ENCODE measurements at places on chromosomes 13 and 19. TPM values are rescaled to one million over a fixed set of nuclear protein-coding genes. Genes with fewer than 3 reads are reported as not detected.

DNA sequence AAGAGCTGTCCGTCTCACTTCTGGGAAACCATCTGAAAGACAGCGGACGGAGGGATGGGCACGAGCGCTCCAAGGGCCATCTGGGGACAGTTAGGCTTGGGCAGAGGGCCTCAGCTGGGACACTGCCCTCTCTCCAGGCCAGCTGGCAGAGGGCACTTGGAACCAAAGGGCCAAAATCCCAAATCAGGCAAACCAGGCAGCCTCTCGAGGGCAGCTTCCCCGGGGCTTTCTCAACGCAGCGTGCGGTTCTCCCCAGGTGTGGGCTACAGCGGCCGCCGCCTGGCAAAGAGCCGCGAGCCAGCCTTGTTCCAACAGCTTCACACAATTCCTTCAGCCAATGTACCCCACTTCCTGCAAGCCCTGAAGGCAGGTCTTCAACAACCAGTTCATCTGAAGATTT, 5.0 kb downstream of the MLLT1 start:
- DNase-seq: no peak

GRCh38 chr13:78770601-78771000, 111.6 kb upstream of the OBI1 start:
- no peak for DNase-seq

- DNase-seq: no peak
Observed at GRCh38 chr13:96388598-96388997, 298.7 kb downstream of the HS6ST3 start.

DNA sequence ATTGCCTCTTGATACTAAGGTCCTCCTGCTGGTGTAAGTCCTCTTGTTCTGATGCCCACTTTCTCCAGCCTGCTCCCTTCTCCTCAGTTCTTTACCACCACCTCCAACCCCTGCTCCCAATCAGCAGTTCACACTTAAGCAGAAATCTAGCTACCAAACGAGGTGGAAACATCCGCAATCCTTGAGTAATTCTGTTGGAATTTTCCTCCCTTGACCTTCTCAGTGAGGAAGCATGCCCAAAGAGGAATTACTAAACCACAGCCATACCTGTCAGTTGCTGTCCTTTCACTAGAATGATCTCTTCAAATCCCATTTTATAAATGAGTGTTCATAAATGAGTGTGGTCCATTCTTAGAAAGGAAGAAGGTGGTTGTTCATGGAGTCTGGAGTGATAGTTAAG, 289.9 kb downstream of the DACH1 start:
- DNase-seq: no peak

- no peak for DNase-seq
Observed at GRCh38 chr13:100566543-100566942, 22.0 kb downstream of the GGACT start.

IL12RB1 gene
- 16.1 TPM for total RNA-seq
